ENCODE measurements at places on chromosomes 1 and 21. TPM values are rescaled to one million over a fixed set of nuclear protein-coding genes. Genes with fewer than 3 reads are reported as not detected.

Gene KCNJ9
- total RNA-seq, result not detected

Gene PADI3
- total RNA-seq, result not detected

Gene HSD11B1
- 6.7 TPM for total RNA-seq

Gene RXRG
- total RNA-seq, result not detected

Gene LCE2A
- not detected for total RNA-seq

Gene SPRR1B
- total RNA-seq, result not detected

Gene TRIM62
- 1.5 TPM for total RNA-seq

Gene ANKRD65
- total RNA-seq, result not detected

Gene CENPL
- total RNA-seq, result 31.1 TPM

Gene ADGRB2
- total RNA-seq, result 0.24 TPM

Gene ZMYND12
- 0.76 TPM for total RNA-seq

Gene NPR1
- total RNA-seq, result 0.05 TPM

Gene CD84
- 9.2 TPM for total RNA-seq

Gene CATSPERE
- 0.17 TPM for total RNA-seq

Gene C8A
- total RNA-seq, result not detected

Gene DCST1
- not detected for total RNA-seq

Gene CYP2J2
- total RNA-seq, result 2.6 TPM

Gene AMY1C
- total RNA-seq, result not detected

Gene OLFM3
- not detected for total RNA-seq

Gene GBP6
- total RNA-seq, result not detected

Gene FAM78B
- total RNA-seq, result 0.24 TPM

Gene LAPTM5
- total RNA-seq, result 205 TPM

Gene SAMD11
- total RNA-seq, result not detected

Gene RPTN
- not detected for total RNA-seq

Gene NFIA
- 1.1 TPM for total RNA-seq

Gene C2CD4D
- 2.7 TPM for total RNA-seq

Gene AK5
- 7.0 TPM for total RNA-seq

Data from activated naive CD4-positive, alpha-beta T cell treated with anti-CD3 and anti-CD28 coated beads for 36 hours (primary cell).